A549 (cell line): ENCODE measurements at places on chromosomes 4 and X.
A peak's percentile ranks its signal among the peaks of the same experiment; 100 is the strongest.

DNA sequence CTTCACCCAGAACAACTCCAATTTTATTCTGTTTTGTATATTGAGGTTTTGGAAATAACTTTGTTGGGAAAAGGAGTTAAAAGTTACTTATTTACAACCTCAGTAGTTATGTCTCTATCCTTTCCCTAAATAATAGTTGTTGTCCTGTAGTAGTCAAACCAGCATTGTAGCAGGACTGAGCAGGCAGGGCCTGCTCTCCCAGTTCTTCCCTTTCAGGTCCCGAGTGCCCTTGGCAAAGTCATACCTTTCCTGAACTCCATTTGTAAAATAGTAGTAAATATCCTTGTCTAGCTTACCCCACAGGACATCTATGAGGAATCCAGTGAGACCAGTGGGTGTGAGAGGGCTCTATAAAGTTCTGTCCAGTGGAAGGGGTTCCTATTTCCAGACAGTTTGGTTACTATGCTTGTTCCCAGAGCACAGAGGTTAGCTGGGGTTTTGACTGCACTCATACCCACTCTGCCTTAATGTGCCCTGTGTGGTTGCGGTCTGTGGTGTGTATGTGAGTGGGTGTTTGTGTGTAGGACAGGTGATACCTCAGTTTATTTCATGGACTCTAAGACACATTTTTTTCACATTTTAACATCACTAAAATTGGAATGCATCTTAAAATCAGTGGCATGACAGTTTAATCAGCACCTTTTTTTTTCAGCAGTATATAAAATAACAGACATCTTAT is 136.3 kb downstream of the AMMECR1 start:
- no peak for DNase-seq

- DNase-seq = no peak
Measured at GRCh38 chr4:26271703-26272102, 49.1 kb upstream of the RBPJ start.

GRCh38 chr4:30953799-30954198 is 233.6 kb downstream of the PCDH7 start:
- no peak for DNase-seq

GRCh38 chrX:120020305-120020704 is 57.2 kb downstream of the RHOXF2B start:
- no peak for DNase-seq

GRCh38 chr4:157052429-157053040 is 23.4 kb upstream of the GLRB start:
- DNase-seq = no peak

DNA sequence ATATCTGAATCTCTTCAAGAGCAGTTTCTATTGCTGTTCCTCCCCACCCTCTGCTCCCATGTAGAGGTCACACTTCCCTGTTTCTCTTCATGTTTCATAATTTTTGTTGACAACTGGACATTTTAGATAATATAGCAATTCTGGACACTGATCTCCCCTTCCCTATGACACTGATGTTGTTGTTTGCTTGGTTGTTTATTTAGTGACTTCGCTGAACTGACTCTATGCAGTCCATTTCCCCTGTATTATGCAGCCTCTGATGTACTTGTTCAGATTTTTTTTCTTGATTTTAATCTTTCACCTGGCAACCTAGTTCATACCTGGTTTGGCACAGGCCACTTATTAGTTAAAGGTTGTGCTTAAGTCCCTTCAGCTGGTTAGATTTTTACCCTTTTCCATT is 29.2 kb downstream of the CLDN2 start:
- no peak for DNase-seq

- no peak for DNase-seq
Measured at GRCh38 chrX:111339212-111339611, 68.9 kb upstream of the CAPN6 start.

GRCh38 chr4:158192439-158193158 is 17.7 kb upstream of the TMEM144 start:
- DNase-seq = no peak

DNA sequence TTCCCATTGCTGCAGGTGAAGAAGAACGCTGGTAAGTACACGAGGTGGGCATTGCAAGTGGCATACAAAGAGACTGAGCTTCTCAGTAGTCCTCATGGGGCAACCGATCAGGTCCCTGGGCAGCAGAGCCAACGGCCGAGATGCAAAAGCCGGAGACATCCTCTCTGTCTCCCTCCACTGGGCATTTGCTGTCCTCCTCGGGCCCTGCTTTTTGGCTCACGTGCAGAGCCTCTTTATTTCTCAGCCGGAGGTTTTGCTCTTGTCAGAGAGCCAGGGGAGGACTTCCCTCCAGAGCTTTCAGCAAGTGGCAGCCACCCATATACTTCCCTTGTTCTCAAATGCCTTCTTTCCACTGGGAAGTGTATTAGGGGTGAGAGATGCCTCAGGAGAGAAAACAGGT is 18.0 kb downstream of the STARD8 start:
- no peak for DNase-seq

GRCh38 chrX:17081968-17082367 is 135.5 kb downstream of the REPS2 start:
- no peak for DNase-seq

GRCh38 chr4:143667461-143667860 is 33.0 kb downstream of the FREM3 start:
- no peak for DNase-seq

- no peak for DNase-seq
Measured at GRCh38 chr4:162645381-162645780, 481.6 kb upstream of the FSTL5 start.

DNA sequence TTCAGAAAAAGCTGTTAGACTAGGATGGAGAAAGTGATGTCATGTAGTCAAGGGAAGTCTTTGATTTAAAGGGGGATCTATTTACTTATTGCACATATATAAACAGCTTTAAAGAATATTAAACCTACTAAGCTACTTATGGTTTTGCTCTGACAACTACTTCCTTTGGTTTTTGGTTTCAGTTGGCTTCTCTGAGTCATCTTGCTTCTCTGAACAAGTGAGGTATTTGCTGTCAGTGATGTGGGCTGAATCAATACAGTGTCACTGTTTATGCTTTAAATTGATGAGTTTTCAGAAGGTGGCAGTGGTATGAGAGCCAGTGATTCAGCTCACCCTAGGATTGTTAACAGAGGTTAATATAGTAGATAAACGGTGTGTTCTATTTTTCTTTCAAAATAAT is 75.1 kb downstream of the CEP44 start:
- DNase-seq = no peak

GRCh38 chr4:157013656-157014055 is 42.1 kb upstream of the PDGFC start:
- no peak for DNase-seq

GRCh38 chr4:30716681-30717207 is 3.4 kb upstream of the PCDH7 start:
- peak; percentile 1 for DNase-seq

GRCh38 chr4:43089730-43090129 is 197.2 kb downstream of the GRXCR1 start:
- no peak for DNase-seq

- DNase-seq = no peak
Measured at GRCh38 chrX:38847206-38847902, 46.1 kb downstream of the MID1IP1 start.

GRCh38 chrX:107672955-107673378 is 44.7 kb downstream of the PRPS1 start:
- peak; percentile 86 for DNase-seq

- DNase-seq = no peak
Measured at GRCh38 chrX:38694394-38694793, 106.9 kb upstream of the MID1IP1 start.

DNA sequence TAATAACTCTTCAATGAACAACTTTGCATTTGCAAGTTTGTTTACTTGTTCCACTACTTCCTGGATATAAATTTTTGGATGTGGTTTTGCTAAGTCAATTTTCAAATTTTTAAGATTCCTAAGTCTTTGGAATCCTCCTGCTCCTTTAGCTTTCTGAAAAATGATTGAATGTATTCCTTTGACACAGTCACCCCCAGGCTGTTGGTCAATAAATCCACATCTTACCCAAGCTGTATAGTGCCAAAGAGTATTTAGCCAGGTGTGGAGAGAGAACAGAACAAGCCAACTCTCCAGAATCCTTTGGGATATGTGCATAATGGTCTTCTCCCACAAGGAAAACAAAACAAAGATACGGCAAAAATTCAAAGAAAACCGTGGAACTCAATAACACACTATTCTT is 56.9 kb upstream of the INTU start:
- DNase-seq = no peak

DNA sequence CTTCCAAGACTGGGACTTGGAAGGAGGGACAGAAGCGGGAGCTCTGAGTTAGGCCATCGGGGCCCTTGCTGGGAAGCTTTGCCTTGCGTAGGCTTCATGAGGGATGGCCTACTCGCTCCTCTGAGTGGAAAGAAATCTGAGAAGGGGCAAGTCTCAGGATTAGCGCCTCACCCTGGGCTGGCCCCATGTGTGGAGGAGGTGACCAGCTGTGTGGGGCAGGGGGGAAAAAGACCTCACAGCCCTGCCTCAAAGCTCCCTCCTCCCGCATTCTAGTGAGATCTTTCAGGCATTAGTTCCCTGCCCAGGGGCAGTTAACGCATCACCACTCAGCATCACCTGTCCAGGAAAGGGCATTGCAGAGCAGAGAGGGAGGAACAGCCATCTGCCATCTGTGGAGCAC is 156.1 kb downstream of the ENPP6 start:
- no peak for DNase-seq

DNA sequence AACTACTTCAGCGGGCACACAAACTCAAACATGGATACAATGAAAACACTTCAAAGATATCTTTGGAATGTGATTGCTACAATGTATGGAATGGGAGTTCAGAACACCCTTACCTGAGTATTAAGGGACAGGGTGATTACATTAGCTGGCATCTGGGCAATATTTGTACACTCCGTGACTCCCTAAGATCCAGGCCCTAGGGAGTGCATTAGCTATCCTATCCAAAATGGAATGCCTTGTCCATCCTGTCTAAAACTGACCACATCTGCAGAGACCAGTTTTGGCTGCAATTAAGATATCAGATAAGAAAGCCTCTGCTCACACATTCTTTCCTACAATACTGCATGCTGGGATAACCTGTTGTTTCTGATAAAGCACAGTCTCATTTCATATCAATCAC is 176.6 kb upstream of the EMCN start:
- no peak for DNase-seq

- DNase-seq = peak; percentile 12
Measured at GRCh38 chrX:134868771-134869495, 121.9 kb upstream of the SMIM10 start.

- no peak for DNase-seq
Measured at GRCh38 chrX:142201113-142201512, 4.0 kb downstream of the MAGEC2 start.

DNA sequence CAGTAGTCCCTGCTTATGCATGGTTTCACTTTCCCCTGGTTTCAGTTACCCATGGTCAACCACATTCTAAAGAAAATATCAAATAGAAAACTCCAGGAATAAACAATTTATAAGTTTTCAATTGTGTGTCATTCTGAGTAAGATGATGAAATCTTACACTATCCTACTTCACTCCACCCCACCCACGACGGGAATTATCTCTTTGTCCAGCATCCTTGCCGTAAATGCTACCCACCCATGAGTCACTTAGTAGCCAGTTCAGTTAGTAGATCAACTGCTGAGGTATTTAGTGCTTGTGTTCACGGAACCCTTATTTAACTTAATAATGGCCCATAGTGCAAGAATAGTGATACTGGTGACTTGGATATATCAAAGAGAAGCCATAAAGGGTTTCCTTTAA is 91.4 kb downstream of the KLHL13 start:
- DNase-seq = no peak

GRCh38 chrX:120790118-120790517 is 85.5 kb downstream of the CT47B1 start:
- peak; percentile 65 for DNase-seq

DNA sequence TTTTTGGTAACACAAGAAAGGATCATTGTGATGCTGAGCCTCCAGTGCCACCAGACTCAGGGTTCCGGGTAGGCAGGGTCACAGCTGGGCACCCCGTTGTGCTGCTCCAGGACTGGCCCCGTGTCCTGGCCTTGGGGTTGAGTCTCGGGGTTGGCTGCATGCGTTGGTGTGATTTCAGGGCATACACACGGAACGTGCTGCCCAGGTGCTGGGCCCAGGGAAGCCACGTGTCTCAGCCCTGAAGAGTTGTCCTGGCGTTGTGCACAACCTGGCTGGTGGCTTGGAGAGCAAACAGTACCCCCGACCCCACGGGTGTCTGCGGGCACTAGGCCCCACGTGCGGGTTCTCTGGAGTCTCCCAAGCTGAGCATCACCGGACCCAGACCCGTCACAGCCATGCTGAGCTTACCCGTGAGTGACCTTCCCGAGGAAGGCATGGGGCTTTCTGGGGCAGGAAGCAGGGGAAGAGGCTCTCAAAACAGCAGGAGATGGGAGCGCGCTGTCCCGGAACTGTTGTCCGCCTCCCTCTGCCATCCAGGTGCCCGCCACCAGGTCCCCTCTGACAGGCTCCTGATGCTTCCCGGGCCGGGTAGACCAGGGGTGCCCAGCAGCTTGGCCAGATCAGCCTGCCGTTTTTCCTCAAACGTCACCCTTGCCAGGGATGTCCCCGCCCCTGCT is 66.1 kb upstream of the ENPP6 start:
- DNase-seq = no peak

GRCh38 chr4:118915468-118915867 is 26.8 kb downstream of the SYNPO2 start:
- DNase-seq = no peak

- peak; percentile 3 for DNase-seq
Measured at GRCh38 chr4:104490096-104490769, 4.5 kb downstream of the CXXC4 start.

GRCh38 chr4:14018191-14018853 is 390.8 kb upstream of the BOD1L1 start:
- DNase-seq = no peak

GRCh38 chrX:148917441-148917840 is 417.0 kb downstream of the AFF2 start:
- DNase-seq = no peak

GRCh38 chrX:20952180-20952579 is 422.0 kb upstream of the CNKSR2 start:
- DNase-seq = no peak

DNA sequence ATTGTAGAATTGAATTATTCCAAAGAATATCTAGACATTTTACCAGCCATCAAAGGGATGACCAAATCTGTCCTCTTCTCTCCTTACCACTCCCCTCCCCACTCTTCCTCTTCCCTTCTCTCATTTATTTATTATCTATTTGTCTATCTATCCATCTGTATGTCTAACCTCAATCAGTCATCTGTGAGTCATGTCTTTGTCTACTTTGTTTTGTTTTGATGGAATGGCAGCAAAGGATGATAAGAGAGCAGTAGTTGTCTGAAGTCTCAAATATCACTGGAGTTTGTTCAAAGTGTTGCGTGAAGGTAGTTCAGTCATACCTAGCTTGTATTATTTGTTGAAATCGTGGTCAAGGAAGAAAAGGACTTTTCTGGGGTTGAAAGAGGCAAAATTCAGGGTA is 34.7 kb upstream of the PGRMC2 start:
- DNase-seq = no peak

DNA sequence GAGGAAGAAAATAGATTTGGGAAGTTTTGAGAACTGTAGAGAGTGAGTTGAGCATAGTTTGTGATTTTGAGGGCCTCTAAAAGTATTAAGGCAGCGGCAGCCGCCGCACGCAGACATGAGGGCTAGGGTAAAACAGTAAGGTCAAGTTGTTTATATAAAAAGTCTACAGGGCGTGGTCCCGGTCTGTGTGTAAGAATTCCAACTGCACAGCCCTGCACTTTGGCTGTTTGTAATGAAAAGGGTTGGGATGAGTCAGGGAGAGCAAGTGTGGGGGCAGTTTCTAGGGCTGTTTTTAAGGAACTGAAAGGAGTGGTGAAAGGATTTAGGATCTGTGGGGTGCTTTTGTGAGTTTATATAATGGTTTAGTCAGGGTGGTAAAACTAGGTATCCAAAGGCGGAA is 55.0 kb downstream of the BEX3 start:
- DNase-seq = no peak
